ENCODE measurements at places on chromosomes 6 and 20.
A peak's percentile ranks its signal among the peaks of the same experiment; 100 is the strongest.

- no peak for DNase-seq
These were observed 590 bp upstream of the MAP1LC3A start for GRCh38 chr20:34557936-34558319.

GRCh38 chr6:7119272-7119801 is 11.6 kb downstream of the RREB1 start:
- DNase-seq: no peak

DNA sequence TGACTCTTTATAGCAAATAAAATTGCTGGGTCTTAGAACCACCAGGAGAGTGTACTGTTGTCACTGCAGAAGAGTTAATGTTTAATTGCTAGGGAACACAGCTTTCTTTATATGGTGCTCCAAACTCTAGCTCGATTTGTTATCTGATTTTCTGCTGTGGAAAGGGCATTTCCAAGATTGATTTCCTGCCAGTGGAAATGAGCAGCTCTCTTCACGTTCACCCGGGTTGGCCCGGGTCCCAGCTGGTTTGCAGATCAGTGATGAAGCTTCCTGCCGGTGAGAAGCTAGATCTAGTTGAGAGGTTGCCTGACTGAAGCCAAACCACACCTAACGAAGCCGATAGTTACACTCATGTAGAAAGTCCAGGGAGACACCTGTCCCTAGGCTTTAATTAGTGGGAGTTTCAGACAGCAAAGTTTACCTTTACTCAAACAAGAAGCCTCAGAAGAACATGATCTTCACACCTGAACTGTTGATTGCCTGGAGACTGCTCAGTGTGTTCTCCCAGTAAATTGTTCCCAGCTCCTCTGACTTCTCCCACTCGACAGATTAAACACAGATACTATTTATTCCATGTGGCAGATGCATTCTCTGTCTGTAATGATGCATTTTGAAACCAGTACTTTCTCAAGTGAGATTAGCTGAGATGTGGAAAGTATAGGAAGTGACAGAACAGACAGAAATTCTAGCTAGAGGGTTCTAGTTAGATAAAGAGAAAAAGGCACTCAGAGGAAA is 27.8 kb downstream of the PAQR8 start:
- DNase-seq: no peak

- DNase-seq: no peak
These were observed 555.5 kb downstream of the UTRN start for GRCh38 chr6:144840619-144841018.

DNA sequence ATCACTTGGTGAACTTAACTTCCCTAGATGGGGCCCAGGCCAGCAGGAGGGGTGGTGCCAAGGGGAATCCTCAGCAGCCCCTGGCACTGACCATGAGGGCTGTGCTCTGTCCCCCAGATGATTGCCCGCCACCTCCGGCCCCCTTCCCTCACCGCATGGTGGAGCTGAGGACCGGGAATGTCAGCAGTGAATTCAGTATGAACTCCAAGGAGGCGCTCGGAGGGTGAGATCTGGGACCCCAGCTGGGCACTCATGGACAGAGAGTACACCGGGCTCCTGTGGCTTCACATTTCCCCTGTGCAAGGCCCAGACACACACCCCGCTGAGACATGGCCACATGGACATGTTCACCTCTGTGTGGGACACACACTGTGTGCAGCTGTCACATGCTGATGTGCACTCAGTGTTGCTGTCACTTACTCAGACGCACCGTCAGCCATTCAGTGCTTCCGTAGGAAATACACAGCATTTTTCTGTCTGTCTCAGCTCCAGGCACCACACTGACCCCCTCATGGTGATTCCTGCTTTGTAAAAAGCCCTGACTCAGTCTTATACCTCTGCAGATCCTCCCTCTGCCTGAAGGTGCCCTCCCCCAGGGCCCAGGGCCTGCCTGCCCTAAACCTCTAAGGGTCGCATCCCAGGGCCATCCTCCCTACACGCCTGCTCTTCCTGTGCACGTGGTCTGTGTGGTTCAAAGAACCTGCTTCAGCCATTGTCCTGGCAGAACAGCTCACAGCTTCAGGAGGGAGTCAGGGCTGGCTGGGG is 4.4 kb downstream of the MYLK2 start:
- DNase-seq: no peak

GRCh38 chr6:89350281-89350966 is 2.1 kb downstream of the UBE2J1 start:
- DNase-seq: no peak

GRCh38 chr6:91487696-91488392 is 901.0 kb upstream of the MAP3K7 start:
- DNase-seq: no peak

- peak; percentile 88 for DNase-seq
These were observed 60.8 kb downstream of the PRPH2 start for GRCh38 chr6:42661540-42662153.

- DNase-seq: peak; percentile 46
These were observed 780.3 kb downstream of the PHF3 start for GRCh38 chr6:64415926-64416325.

DNA sequence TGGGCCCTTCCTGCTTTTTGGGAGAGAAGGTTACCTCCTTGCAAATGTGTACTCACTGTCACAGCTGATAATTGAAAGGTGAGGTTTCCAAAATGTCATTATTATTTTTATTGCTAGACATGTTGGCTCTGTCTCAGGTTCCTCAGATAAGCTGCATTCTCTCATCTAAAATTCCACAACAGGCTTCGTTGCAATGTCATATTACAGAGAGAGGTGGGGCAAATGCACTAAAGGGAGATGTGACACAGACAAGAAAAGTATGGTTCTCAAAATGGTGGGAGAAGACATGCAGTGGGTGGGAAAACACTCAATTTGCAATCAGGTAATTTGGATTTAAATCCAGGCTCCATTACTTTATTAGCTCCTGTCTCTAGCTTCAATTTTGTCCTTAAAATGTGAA is 256.4 kb upstream of the POU3F2 start:
- DNase-seq: no peak

DNA sequence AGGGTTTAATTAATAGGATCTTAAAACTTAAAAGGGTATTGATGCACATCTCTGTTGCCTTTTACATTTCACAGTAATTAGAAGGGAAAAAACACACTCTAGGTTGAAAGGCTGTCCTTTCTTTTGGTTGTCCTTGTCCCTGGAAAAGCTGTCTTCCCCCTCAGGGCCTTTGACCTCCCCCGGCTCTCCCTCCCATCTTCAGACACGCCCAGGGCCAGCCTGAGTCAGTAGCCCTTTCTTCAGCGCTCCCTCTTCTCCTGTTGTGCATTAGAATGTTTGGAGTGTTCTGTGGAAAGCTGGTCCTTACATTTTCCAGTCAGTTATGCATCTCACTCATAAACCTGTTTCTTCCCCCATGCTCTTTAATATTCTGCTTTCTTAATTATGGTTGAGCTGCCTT is 157.0 kb downstream of the MTHFD1L start:
- DNase-seq: no peak

- DNase-seq: no peak
These were observed 43.3 kb downstream of the IL20RA start for GRCh38 chr6:137001299-137001976.

DNA sequence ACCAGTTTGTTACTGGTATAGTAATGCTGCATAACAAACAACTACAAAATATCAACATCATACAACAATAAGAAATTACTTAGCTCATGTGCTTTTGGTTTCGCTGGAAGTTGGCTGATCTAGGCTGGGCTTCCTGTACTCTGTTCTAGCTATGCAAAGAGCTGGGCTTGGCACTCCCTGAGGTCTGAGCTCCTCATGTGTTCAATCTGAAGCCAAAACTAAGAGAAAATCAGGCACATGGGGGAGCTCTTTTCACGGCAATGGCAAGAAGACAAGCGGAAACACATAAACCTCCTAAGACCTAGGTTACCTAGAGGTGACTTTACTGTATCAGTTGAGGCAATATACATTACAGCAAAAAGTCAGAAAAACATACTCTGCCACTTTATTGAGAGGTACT is 574.2 kb downstream of the KHDRBS2 start:
- no peak for DNase-seq

DNA sequence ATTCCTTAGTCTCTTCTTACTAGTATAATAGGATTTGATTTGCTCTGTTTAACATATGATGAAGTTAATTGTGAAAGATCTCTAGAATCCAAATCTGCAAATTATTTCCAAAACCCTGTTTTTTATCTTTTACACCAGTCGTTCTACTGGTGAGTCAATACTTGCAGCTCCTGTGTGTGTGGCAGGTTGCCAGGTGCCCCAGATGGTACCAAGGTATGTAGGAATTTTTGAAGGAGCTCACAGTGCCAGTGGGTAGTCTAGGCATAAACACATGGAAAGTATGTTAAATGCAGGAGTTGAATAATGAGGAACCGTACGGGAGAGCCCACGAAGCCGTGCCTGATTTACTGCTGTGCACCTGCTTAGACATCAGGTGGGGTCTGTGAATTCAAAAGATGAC is 192.2 kb downstream of the FARS2 start:
- no peak for DNase-seq

GRCh38 chr6:44253307-44254101 is 3.8 kb downstream of the SLC35B2 start:
- DNase-seq: no peak

- no peak for DNase-seq
These were observed 163.5 kb upstream of the SHLD1 start for GRCh38 chr20:5586720-5587119.

GRCh38 chr6:157800420-157801237 is 22.4 kb upstream of the SNX9 start:
- no peak for DNase-seq

GRCh38 chr6:44071670-44072451 is 55.4 kb downstream of the MRPL14 start:
- DNase-seq: no peak

DNA sequence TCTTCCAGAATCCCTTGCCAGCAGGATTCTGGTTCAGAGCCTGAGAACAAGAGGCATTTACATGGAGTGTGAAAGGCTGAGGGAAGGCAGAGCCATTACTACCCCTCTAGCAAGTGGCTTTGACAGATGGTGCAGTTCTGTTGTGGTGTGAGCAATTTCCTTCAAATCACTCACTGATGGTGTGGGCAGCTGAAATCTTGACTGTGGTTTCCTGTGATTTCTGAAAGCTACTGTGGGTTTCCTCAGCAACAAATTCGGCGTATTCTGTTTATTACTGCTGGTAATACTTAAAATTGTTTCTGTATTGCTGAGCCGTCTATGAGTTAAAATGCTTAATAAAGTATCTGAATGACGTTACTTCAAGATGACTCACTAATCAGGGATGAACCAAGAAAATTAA is 181.5 kb upstream of the TCF21 start:
- DNase-seq: peak; percentile 45

DNA sequence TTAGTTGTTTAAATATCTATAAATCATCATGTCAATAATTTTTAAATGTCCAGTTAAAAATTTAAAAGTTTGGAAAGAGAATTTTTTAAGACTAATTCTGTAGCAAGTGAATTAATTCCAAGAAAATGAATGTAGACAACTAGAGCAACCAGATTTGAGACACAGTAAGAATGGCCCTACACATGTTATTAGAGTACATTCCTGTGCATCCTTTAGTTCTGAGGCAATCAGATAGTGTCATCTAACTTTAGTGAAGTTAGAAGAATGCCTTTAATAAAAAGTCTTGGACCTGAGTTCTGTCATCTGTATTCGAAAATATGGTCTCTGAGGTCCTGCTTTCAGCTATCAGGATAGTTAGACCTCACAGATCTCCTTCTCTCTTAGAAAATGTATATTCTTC is 63.7 kb downstream of the HIVEP2 start:
- DNase-seq: no peak

DNA sequence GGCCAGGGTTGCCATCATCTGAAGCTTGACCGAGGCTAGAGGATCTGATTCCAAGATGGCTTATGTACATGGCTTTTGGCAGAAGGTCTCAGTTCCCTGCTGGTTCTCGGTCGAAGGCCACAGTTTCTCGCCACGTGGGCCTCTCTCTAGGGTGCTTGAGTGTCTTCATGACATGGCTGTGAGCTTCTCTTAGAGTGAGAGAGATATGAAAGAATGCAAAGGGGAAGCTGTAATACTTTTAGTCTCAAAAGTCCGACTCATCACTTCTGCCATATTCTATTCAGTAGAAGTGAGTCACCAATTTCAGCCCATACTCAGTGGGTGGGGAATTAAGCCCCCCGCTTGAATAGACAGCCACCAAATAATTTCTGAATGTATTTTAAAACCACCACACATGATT is 94.2 kb downstream of the UTRN start:
- no peak for DNase-seq

DNA sequence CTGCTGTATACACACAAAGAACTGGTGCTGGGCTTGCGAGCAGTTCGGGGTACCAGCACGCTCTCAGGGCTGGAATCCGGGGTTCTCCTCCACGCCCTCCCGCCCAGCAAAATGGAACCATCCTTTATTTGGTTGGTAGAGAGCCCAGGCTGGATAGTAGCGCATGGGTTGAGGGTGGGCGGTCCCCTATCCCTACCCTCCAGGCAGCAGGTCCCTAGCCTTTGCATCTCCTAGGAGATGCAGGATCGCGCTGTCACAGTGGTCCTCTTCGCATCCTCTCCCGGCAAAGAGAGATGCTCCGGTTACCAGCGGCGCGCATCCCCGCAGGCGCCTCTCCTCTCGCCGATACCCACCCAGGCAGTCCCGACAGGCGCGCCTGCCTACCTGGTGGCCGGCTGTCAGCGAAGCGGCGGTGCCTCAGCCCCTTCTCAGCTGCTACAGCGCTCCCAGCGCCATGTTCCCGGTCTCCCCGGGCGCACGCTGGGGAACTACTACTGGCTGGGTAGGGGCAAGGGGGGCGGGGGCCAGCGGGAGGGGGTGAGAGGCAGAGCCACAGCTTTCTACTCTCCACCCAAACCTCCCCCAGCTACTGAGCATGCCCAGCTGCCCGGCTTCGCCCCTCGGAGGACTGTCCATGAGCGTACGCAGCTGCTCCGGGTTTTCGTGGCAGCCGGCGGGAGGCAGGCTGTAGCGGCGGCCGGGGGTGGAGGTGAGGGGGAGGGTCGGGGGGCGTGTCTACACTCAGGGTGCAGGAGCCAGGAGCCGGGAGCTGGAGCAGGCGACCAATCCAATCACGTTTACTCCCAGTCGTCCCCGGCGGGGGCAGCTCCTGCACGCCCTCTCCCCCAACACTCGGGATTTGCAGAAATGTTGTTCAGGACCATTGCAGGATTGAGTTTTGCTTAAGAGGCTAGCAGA is at the start of gene PAK5:
TSS of gene PAK5 (minus strand) at position 699 of the 918 bp plus-strand sequence. CDS start 194,748 bp downstream, outside the sequence.
- DNase-seq: peak; percentile 85

DNA sequence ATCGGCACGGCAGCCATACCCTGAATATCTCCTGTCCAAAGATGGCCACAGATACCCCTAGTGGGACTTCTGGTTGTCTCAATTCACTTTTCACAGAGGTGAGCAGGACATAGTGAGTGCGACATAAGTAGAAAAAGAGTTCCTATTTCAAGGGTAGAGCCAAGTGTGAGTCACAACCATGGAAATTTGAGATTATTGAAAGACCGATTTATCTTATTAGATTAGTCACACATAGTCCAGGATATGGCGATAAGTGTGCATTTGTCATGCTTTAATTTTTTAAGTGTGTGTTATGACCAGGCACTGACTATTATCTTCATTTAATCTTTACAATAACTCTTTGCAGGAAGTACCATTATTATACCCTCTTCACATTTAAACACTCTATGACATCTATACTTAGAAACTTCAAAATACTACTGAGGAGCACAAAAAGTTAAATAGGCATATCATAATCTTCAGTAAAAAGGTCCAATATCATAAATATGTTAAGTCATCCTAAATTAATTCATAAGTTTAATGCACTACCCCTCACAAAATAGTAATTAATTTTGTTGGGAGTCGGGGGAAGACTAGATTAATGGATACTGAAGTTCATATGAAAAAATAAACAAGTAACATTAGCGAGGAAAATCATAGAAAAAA is 13.4 kb upstream of the TNFAIP3 start:
- no peak for DNase-seq

GRCh38 chr6:144683216-144684070 is 398.3 kb downstream of the UTRN start:
- DNase-seq: no peak

Measured in right forelimb (tissue), 1 donor.